Right atrium auricular region (tissue), 2 donors: ENCODE measurements at places on chromosomes 6 and 20.
A peak's percentile ranks its signal among the peaks of the same experiment; 100 is the strongest.

GRCh38 chr20:11492386-11492785, 425.3 kb upstream of the BTBD3 start:
- no peaks in the 10 kb centered on the region for H3K4me1 ChIP-seq
- no peak for DNase-seq
- H3K4me3 ChIP-seq, result no peak overlapping the region

DNA sequence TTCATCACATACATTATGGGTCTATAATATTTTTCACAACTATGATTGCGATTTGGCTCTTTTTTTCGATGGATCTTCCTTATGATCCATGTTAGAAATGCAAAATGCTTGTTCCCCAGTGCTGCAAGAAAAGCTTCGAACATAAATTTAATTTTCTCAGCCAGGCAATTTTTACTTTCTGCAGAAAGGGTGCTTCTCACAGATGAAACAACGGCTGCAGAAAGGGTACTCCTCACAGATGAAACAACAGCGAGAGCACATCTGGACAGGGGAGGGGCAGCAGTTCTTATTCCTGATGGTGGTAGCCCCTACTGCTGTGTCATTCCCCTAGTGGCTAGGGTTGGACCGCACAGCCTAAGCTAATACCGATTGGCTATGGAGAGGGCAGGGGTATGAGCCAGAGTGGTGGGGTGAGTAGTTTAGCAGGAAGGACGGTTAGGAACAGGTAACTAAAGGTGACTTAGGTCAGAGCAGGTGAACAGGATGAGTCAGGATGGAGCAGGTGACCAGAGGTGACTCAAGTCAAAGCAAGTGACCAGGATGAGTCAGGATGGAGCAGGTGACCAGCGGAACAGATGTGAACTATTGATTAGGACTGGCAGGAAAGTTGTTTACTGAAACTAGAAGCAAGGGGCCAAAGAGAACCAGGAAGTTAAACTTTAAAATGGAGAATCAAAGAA, 13.4 kb upstream of the TREML4 start:
- no peak for DNase-seq
- H3K36me3 ChIP-seq, result no peaks in the 10 kb centered on the region
- H3K27ac ChIP-seq, result no peak overlapping the region
- H3K4me3 ChIP-seq, result no peak overlapping the region
- no peaks in the 10 kb centered on the region for H3K27me3 ChIP-seq

GRCh38 chr6:15876406-15876805, 213.6 kb upstream of the DTNBP1 start:
- DNase-seq, result no peak
- no peak overlapping the region for H3K4me3 ChIP-seq
- no peak overlapping the region for H3K27ac ChIP-seq
- H3K27me3 ChIP-seq, result no peaks in the 10 kb centered on the region
- H3K36me3 ChIP-seq, result no peaks in the 10 kb centered on the region

- no peak for DNase-seq
- H3K4me1 ChIP-seq, result peaks cover 36% of the 10 kb centered on the region
- H3K36me3 ChIP-seq, result no peaks in the 10 kb centered on the region
Measured at GRCh38 chr6:134721060-134721405, 228.9 kb downstream of the ALDH8A1 start.

GRCh38 chr6:47097092-47097945, 55.2 kb upstream of the ADGRF1 start:
- H3K4me3 ChIP-seq, result no peak overlapping the region
- peak overlapping the region; percentile 9 for H3K27ac ChIP-seq
- DNase-seq, result peak; percentile 75

DNA sequence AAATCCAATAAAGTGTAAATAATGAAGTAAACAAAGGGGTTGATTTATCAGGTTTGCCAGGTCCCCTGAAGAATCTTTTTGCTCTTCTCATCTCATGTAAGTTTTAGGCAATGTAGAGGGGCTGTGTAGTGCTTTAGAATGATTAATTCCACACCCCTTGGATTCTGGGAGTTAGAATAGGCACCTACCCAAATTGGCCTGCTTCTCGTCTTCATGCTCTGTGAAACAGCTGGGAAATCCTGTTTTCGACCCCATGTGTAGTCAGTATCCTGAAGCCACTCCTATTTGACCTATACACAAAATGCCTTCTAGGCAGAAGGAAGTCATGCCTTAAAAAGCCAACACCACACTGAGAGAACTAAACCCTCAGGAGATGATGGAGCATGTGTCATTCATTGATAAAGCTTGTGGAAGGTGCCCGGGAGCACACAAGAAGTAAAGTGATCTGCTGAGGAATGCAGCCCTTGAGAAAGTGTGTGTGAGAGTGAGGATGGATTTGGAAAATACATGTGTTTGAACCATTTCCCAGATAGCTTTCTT, 170.9 kb downstream of the KLHL32 start:
- no peaks in the 10 kb centered on the region for H3K4me1 ChIP-seq
- H3K36me3 ChIP-seq, result no peaks in the 10 kb centered on the region
- DNase-seq, result no peak
- H3K27me3 ChIP-seq, result no peaks in the 10 kb centered on the region

DNA sequence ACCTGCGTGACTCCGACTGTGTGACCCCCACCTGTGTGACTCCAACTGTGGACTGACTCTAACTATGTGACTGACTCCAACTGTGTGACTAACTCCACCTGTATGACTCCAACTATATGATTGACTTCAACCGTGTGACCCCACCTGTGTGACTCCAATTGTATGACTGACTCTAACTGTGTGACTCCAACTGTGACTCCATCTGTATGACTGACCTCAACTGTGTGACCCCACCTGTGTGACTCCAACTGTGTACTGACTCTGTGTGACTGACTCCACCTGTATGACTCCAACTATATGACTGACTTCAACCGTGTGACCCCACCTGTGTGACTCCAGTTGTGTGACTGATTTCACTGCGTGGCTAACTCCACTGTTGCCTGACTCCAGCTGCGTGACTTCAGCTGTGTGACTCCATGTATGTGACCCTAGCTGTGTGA, 38.6 kb downstream of the SYNJ2 start:
- no peak for DNase-seq
- no peak overlapping the region for H3K27ac ChIP-seq
- H3K36me3 ChIP-seq, result no peaks in the 10 kb centered on the region
- H3K4me1 ChIP-seq, result no peaks in the 10 kb centered on the region

DNA sequence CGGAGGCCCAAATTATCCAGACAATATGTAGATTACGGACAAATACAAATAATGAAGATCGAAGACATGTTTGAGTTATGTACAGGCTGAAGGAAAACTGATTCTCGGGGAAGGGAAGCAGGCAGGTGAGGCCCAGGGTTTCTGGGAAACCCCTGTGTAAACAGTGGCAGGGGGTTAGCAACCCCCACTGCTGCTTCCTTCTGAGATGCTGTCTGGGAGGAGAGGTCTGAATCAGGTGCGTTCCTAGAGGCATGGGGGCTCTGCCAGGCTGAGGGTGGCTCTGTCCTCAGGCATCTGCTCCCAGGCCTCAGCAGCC, 7.2 kb upstream of the MDGA1 start:
- peaks cover 14% of the 10 kb centered on the region for H3K4me1 ChIP-seq
- DNase-seq, result no peak
- H3K27me3 ChIP-seq, result no peaks in the 10 kb centered on the region
- peak overlapping the region; percentile 57 for H3K4me3 ChIP-seq
- H3K36me3 ChIP-seq, result no peaks in the 10 kb centered on the region
- H3K27ac ChIP-seq, result peak overlapping the region; percentile 67

GRCh38 chr6:17714879-17715851, 8.4 kb upstream of the NUP153 start:
- DNase-seq, result no peak
- no peak overlapping the region for H3K4me3 ChIP-seq
- H3K36me3 ChIP-seq, result no peaks in the 10 kb centered on the region
- H3K27me3 ChIP-seq, result no peaks in the 10 kb centered on the region

- no peak for DNase-seq
- H3K27ac ChIP-seq, result peak overlapping the region; percentile 63
- no peak overlapping the region for H3K4me3 ChIP-seq
Measured at GRCh38 chr20:13581451-13581850, 57.3 kb downstream of the TASP1 start.

DNA sequence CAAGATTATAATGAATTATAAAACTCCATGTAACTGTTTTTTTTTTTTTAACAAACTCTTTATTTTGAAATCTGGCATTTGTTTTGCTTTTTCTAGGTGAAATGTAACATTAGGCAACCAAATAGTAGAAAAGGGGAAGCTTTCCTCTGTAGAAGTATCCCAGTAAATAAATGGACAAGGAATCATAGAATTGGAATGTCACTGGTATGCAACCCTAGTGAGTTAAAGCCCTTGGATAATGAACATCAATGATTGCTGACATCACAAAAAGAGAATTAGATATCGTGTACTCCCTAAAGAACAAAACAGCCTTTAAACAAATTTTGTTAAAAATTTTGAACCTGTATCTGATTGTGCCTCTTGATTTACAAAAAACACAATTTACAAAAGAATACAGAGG, 93.9 kb upstream of the OGFRL1 start:
- H3K27ac ChIP-seq, result no peak overlapping the region
- DNase-seq, result no peak
- H3K36me3 ChIP-seq, result no peaks in the 10 kb centered on the region
- no peaks in the 10 kb centered on the region for H3K27me3 ChIP-seq
- no peak overlapping the region for H3K4me3 ChIP-seq

- no peaks in the 10 kb centered on the region for H3K36me3 ChIP-seq
- no peak overlapping the region for H3K4me3 ChIP-seq
- no peaks in the 10 kb centered on the region for H3K27me3 ChIP-seq
- no peaks in the 10 kb centered on the region for H3K4me1 ChIP-seq
- DNase-seq, result no peak
- no peak overlapping the region for H3K27ac ChIP-seq
Measured at GRCh38 chr6:140487586-140487985, 1113.1 kb upstream of the CITED2 start.

DNA sequence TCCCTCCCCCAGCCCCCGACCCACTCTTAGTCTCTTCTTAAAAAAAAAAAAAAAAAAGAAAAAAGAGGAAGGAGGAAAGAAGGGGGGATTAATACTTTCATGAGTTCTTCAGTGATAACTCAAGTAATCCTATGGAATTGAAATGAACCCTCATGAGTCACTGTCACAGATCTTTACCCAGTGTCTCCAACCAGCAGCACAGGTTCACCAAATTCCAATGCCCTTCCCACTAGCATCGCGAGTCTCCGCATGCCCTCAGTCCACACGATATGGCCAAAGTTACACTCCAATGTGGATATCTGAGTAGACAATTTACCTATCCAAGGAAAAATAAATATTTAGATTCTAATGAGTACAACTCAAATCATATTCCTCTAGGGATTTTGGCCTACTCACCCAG, 74.5 kb downstream of the MDN1 start:
- DNase-seq, result no peak
- no peak overlapping the region for H3K4me3 ChIP-seq
- peaks cover 74% of the 10 kb centered on the region for H3K36me3 ChIP-seq
- no peaks in the 10 kb centered on the region for H3K4me1 ChIP-seq

DNA sequence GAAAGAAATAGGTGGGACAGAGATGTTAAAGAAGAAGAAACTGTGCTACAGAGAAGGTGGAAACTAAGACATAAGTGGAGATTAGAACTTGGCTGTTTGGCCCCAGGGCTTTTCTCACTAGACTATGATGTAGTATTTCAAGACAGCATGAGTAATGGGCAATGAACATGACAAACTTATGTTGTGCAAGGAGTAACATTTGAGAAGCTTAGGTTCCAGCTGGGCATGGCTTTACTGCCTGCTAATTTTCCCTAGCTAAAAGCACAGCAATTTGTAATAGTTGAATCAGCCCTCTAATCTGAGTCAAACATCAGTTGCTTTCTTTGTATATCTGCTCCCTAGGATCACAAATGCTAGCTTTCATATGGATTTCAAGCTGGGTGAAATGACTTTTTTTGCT, 294.3 kb upstream of the BMP2 start:
- H3K4me3 ChIP-seq, result no peak overlapping the region
- no peaks in the 10 kb centered on the region for H3K4me1 ChIP-seq
- no peak for DNase-seq
- H3K36me3 ChIP-seq, result no peaks in the 10 kb centered on the region

DNA sequence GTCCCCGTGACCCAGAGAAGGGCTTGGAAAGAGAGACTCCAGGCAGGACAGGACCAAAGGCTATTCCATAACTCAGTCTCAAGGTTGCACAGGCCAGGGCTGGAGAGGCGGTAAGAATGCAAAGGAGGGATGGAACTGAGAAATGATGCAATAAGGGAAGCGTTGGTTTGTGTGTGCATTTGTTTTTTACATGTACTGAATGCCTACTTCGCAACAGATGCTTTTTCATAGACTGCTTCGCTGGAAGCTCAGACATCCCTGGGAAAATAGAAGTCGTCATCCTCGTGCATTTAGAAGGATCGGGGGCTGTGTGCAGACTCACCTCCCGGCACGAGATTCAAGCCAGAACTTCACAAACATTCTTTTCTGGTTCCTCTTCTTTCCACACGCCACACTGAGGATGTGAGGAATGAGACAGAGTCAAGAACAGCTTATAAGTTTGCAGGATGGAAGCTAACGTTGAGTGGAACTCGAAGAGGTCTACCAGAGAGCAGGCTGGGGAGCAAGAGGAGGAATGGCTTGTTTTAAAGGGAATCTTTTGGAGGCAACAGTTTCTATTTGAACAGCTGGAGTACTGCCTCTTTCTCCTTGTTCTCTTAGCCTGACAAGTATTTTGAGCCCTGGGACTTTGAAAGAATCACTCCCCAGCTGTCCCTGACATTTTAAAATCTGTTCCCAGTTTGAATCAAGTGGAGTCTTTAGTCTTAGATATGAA, 19.3 kb upstream of the LY86 start:
- H3K27ac ChIP-seq, result no peak overlapping the region

- H3K4me1 ChIP-seq, result no peaks in the 10 kb centered on the region
- H3K27me3 ChIP-seq, result no peaks in the 10 kb centered on the region
- H3K27ac ChIP-seq, result peak overlapping the region; percentile 100
- no peaks in the 10 kb centered on the region for H3K36me3 ChIP-seq
- peak overlapping the region; percentile 87 for H3K4me3 ChIP-seq
Measured at GRCh38 chr6:159726255-159726917, 920 bp upstream of the WTAP start.

DNA sequence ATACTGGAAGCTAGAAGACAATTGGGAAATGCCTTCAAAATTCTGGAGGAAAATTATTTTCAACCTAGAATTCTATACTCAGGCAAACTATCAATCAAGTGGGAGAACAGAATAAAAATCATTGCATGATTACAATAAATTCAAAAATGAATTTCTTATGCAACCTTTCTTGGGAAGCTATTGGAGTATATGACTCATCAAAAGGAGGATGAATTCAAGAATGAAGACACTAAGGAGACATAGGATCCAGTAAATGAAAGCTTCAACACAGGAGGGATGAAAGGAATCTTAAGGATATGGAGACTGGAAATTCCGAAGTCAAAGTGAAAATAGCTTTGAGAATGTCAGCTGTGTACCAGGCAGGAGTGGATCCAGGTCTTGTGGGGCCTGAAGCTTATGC, 12.6 kb upstream of the UBR2 start:
- DNase-seq, result no peak
- H3K36me3 ChIP-seq, result no peaks in the 10 kb centered on the region
- H3K27ac ChIP-seq, result no peak overlapping the region
- H3K27me3 ChIP-seq, result no peaks in the 10 kb centered on the region
- no peak overlapping the region for H3K4me3 ChIP-seq
- peaks cover 17% of the 10 kb centered on the region for H3K4me1 ChIP-seq

GRCh38 chr6:45169815-45170214, 158.3 kb upstream of the RUNX2 start:
- H3K4me3 ChIP-seq, result no peak overlapping the region
- no peak overlapping the region for H3K27ac ChIP-seq
- H3K4me1 ChIP-seq, result no peaks in the 10 kb centered on the region
- no peaks in the 10 kb centered on the region for H3K27me3 ChIP-seq
- H3K36me3 ChIP-seq, result no peaks in the 10 kb centered on the region
